Right cardiac atrium (tissue), 5 donors: ENCODE measurements at places on chromosomes 1 and 21.

DNA sequence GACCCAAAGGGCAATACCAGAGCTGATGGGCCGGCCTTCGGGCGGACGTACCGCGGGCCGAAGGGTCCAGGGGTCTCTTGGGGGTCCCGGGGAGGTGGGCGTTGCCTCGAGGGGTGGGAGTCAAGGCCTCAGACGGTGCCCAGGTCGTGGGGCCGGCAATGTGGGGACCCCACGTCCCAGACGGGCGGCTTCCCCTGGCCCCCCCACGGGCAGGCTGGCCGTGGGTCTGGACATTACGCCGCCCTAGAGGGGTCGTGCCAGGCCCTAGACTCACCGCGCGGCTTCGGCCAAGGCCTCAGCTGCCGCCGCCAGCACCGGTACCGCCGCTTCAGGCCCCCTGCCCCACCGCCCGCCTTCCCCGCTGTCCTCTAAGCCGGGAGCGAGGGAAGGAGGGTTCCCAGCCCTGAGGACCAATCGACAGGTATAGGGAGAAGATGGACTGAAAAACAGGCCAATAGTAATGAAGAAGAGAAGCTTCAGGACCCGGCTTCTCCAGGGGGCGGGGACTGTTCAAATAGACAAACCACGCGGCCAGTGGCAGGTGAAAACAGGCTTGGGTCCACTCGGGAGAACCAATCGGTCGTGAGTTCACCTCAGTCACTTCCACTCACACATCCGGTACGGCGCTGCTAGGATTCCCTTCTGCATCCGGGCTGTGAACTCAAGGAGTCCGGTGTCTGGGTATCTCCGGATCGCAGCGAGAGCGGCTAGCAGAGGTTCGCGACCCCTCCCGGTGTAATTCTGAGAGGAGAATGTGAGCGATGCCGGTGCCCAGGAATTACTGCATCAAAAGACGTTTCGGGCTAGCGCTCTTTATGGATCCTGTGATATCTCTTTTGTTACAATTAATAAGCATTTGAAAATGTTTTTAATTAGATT, at the start of gene MTOR:
TSS of gene MTOR (minus strand) at position 381 of the 879 bp plus-strand sequence. CDS start 3,142 bp downstream, outside the sequence.
- peak; percentile 98 for DNase-seq

- DNase-seq: no peak
Measured at GRCh38 chr1:209672705-209673630, 2.2 kb upstream of the G0S2 start.

DNA sequence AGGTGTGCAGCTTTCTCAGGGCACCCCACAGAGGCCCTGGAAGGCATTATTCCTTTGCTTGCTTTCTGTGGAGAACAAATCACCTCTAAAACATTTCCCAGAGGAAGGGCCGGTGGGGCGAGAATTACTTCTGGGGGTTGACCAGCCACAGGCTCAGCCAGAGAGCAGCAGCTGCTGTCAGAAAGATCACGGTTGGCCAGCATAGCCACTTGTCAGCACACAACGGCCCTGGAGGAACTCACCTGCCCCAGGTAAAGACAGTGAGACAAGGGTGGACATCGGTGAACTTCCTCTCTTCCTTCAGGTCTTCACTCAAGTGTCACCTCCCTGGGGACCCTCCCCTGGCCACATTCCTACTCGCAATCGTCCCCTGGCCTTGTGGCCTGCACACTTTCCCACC, 69.5 kb upstream of the CLDN14 start:
- DNase-seq: no peak

GRCh38 chr1:213066363-213066762, 15.3 kb downstream of the RPS6KC1 start:
- no peak for DNase-seq

- DNase-seq: no peak
Measured at GRCh38 chr1:38014171-38014570, 1.6 kb downstream of the UTP11 start.

- no peak for DNase-seq
Measured at GRCh38 chr1:225777058-225777582, 506 bp upstream of the SRP9 start.

GRCh38 chr1:75991497-75992114, 59.4 kb upstream of the ASB17 start:
- peak; percentile 90 for DNase-seq

DNA sequence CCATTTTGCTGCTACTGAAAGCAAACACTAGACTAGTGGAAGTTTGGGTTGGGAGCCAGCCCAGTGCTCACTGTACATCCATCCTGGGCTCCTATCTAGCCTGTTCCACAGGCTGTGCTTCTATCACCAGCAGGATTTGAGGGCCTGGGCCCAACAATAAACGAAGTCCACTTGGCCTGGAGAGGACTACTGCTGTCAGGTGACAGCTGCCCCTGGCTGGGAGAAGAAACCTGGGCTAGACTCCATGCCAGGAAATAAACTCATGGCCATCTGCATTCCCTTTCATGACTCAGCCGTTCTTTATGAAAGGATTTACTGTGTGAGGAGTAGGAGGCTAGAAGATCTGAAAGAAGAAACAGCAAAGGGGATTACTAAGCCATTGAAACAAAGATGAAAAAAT, 35.5 kb downstream of the COLGALT2 start:
- DNase-seq: peak; percentile 44

- DNase-seq: no peak
Measured at GRCh38 chr1:68221980-68222373, 10.3 kb downstream of the WLS start.

DNA sequence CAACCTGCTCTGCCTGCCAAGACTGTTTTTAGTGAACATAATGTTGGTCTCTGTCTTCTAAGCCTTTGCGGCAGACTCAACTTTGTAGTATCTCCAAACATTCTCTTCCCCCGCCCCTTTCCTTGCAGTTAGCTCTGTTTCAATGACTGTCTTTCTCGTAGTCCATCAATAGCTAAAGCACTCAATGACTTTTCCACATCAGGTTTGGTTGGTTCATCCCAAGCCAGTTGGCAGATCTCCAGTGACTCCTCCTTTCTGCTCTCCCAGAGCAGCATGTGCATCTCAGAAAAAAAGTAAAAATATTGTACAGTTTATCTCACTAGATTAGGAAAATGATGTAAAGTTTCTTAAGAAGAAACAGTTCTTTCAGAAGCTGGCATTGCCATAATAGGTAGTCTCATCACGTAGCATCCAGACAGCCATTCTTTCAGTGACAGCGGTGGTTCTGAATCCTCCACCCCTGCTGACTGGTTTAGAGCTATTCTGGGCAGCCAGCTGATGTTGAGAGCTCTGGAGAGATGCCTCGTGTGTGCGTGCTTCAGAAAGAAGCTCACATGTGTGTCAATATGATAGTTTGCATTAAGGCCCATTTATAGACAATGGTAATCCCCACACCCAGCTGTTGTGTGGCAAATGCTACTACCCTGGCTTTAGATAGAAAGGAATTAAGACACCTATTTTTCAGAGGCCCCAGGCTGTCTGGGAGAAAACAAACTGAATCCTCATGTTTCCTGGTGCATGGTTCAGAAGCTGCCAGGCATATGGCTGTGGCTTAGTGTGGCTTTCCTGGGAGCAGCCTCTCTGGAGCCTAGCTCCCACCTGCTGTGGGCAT, 53.2 kb downstream of the CNN3 start:
- no peak for DNase-seq

GRCh38 chr1:184686540-184686939, 68.1 kb downstream of the EDEM3 start:
- DNase-seq: peak; percentile 58

DNA sequence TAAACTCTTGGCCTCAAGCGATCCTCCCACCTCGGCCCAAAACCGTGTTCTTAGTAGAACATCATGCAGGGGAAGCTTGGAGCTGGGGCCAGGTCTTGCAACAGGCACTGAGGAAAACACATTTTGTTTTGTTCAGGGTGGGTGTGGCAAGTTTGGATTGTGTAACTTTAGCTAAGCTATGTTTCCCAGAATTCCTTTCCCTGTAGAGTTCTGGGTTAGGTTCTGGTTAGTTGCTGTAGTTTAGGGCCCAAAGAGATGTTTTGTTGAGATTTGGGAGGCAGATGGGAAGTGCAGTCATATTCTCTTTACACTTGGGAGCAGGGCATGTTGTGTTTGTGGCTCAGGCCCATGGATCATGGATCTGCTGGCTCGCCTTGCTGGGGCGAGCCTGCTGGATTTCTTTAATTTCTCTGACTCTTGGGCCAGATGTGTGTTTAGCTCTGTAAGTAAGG, 24.0 kb downstream of the PLA2G5 start:
- peak; percentile 85 for DNase-seq

- no peak for DNase-seq
Measured at GRCh38 chr1:159142391-159142663, 29.1 kb upstream of the CADM3 start.

- DNase-seq: no peak
Measured at GRCh38 chr1:161299347-161299746, 10.4 kb downstream of the MPZ start.

GRCh38 chr1:198641501-198641900, 2.7 kb downstream of the PTPRC start:
- no peak for DNase-seq

DNA sequence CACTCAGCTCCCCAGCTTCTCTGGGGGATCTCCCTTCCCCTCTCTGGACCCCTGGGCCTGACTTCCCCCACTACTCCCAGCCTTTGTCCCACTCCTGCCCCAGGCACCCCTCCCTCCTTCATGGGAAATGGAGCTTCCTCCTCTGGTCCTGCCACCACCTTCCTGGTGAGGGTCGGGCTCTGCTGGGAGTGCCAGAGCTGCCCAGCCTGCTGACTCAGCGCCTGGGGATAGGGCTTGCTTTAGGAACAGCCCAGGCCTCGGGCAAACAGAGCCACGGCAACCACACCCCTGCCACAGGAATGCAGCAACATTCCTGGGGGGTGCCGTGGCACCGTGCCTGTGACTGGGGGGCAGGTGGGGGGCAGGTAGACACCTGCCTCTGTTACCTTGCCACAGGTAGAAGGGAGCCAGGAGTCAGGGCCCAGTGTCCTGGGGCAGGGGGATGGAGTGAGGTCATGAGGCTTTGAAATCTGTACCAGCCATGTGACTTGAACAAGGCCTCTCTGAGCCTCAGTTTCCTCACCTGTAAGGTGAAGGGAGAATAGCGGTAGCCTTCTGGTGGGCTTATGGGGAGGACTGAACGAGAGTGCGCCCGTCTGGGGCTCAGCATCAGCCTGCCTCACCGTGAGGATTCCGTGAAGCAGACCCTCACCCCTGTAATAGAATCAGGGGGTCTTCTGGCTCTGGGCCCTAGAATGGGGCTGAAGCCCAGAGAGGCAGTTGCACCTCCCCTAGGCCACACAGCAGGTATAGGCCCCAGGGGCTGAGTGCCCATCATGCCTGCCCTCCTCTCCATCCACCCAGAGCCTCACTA, 17.8 kb upstream of the EPHA2 start:
- DNase-seq: peak; percentile 73

- no peak for DNase-seq
Measured at GRCh38 chr1:81549588-81550127, 251.1 kb upstream of the ADGRL2 start.

- DNase-seq: no peak
Measured at GRCh38 chr1:73366734-73367413, 831.1 kb downstream of the LRRIQ3 start.

DNA sequence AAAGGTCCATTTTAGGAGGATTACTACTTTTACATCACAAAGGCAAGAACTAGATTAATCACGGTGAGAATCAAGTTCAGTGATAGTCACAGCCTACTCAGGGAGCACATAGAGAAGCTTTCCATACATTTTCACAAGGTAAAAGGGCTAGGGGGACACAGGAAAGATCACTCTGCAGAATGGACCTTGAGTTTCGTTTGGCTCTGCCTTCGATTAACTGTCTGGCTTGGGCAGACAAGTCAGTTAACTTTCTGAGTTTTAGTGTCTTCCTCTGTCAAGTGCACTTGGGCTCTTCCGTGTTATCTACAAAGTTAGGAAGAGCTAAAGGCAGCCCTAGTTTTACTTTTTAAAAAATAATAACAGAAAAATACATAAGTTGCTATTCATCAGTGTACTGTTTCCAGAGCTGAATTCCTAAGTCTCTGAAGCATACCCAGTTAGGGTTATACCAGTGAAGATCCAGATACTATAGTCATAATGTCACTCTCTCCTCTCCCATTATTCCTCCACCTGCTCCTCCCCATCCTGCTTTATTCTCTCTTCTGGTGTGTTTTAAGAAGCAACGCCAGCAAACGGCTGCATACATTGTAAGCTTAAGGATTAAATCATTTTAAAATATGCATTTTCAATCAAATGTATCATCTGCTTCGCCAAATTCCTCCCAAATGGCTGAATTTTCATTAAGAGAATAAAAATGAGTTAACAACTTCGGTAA, 1.7 kb downstream of the CEP170 start:
- DNase-seq: no peak
